ENCODE measurements at places on chromosomes 2 and 18.

DNA sequence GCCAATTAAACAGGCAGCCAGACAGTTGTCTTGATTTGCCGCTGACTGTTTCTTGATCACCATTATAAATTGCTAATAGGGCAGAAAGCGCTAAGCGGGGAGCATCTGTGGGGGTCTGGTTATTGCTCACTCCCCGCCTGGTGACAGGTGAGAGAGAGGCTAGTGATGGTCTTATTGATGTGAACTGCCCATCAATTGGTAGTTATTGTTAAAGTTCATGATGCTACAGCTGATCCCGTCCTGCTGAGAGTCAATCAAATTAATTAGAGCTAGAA, 148.5 kb downstream of the LNPK start:
- DNase-seq = no peak

GRCh38 chr2:10768063-10768507, 44.5 kb downstream of the PDIA6 start:
- no peak for DNase-seq

DNA sequence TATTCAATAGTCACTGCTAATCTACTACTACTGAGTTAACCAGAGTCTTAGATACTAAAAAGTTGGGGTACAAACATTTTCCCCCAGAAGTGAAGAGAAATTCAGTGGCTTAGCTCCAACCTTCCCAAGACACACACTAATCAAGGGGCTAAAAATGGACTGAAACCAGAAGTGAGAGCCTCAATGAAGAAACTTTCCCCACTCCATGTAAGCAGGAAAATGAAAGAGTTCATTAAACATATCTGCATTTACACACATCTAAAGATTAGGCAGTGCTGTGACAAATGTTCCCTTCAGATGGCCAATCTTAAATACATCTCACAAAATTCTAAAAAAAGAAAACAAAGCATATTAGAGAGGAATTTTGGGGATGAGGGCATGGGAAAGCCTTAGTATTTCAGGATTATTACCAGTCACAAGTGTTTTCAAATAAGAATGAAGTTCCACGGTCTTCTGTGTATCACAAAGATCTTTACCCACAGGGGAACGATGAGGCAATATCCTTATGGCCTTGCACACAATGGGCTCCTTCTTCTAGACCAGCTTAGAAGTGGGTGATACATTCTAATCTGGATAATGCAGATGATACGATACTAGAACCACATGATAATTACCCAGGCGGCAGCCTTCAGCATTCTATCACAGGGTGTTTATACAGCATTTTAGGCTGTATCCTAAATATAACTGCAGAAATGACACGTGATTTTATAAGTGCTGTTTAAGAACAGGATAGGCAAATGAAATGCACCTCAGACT, 17.1 kb downstream of the ANKRD44 start:
- no peak for DNase-seq

DNA sequence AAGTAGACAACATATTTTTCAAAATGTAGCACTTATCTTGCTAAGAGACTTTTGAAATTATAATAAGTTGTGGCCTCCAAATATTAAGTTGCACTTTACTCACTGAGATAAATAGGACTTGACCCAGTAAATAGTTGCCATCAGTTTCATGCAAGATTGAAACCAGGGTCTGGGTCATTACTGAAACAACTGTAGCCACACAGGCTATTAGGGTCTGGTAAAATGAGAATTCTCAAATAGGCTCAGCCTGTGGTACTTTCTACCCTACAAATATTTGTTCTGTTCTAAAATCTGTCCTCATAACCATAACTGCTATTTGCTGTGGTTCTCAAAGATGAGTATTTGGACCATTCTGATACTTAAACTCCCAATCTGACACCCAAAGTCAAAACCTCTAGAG, 115.4 kb upstream of the STK17B start:
- DNase-seq = no peak

GRCh38 chr2:49037197-49037596, 117.1 kb downstream of the FSHR start:
- no peak for DNase-seq

DNA sequence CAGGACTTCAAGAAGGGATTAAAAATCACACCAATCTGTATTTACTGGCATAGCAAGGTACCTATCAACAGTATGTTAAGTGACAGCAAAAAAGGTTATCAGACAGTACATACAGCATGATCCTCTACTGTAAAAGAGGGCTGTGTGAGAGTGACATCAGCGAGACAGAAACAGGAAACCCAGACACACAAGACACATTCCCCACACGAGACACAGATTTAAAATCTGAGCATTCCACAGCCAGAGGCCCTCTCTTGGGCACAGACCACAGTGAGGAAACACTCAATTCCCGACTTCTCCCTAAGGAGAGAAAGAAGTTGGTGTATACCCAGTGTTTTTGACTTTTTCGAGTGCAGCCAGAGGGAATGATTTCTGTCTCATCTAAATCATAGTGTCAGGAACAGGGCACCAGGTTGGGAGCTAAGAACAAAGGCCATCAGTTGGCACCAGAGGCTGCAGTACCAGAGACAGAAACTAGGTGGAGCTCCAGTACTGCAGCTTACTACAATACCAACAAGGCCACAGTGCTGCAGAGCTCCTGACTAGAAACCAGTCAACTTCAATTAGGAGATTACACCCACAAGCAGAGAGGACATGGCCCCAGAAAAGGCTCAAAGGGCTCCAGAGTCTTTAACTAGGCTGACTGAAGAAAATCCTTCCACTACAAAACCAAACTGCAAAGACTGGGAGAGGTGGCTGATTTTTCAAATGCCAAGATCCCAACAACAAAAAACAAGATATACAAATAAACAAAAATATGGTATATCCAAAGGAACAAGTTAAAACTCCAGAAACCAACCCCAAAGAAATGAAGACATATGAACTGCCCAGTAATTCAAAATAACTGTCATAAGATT, 41.0 kb downstream of the UNC50 start:
- peak; percentile 75 for DNase-seq

DNA sequence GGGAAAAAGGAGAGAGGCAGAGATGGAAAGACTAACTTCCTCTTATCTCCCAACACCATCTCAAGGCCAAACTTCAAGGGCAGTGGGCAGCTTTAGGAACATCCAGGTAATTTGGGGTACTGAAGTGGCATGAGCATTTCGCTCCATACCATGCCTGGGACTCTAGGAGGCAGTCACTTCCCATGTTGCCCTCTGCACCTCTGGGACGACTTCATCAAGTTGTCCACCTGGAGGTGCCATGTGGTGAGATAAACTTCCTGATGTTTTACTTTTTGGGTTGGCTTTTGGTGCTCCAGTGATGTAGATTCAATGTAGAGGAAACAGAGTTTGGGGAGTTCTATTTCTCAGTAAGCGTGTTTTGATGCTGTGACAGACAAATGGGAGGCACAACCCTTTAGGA, 56.3 kb upstream of the UPP2 start:
- DNase-seq = peak; percentile 4

GRCh38 chr2:201413143-201413542, 38.1 kb downstream of the TRAK2 start:
- DNase-seq = no peak

DNA sequence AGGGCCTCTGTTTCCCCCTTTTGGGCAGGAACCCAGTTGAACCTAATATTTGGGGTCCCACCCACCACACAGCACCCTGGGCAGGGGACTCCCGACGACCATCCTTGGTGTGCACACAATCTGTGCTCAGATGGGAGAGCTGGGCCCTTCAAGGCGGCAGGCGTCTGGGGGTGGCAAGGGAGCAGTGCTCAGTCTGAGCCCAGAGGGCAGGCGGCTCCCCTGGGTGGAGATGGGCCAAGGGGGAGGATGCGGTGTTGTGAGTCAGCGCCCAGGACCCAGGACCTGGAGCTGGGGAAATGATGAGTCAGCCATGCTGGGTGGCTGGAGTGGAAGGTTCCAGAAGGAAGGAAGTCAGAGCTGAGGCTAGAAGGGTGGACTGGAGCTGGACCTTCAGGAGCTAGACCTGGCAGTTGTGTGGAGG, 3.8 kb downstream of the PROM2 start:
- peak; percentile 94 for DNase-seq

DNA sequence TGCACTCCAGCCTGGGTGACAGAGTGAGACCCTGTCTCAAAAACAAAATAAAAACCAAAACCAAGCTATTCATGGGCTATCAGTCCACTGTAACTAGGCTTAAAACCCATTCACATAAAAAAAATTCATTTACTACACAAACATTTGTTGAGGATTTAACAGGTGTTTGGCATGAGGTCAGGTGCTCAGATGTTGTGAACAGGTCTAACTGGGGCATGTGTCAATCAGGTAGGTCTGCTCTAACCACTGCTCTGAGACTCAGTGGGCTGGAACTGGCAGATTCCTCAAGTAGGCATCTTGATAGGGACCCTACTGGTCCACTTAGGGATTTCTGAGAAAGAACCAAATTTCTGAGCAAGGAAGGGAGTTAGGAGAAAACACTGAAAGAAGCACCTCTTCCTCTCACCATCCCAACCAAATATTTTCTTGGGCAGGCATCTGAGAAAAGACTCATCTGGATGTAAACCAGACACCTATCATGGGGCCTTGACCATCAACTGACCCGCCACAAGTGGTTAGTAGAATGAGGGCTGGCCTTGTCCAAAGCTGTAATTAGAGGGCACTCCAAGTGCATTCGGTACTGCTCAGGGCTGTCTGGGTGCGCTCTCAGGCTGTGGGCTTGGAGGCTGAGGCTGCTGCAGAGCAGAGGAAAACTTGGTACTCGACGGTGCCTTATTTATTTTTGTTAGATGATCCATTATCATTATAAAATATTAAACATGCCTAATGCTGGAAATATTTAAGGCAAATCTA, 33.9 kb downstream of the WIPF1 start:
- DNase-seq = no peak

DNA sequence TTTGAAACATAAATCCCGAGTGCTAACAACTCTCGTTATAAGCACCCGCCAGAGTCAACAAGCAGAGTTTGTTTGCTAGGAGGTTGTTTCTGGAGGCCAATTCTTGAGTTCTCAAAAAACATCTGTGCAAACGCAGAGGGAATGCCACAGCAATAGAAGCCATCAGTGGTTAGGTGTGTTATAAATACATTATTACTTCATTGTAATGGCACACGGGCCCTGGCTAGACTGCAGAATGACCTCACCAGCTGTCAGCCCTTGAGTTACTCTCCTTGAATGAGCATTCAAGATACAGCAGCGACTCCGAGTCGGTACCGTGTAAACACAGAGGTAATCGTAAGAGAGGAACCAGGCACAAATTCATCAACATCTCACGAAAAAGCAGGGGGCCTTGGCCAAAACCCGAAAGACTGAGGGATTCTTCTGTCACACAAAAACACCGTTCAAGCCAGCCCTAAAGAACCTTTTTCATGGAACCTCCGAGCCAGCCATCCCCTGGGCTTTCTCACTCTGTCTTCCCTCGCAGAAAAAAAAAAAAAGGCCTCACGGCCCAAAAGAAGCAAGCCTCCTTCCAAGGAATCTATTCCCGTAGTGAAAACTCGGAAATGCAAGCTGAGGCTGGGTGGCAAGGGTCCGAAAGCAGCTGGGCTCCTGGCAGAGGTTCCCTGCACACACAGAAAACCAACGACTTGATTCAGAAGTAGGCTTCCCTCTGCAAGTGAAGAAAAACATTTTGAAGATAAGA, 133.7 kb upstream of the MEIS1 start:
- DNase-seq = no peak

DNA sequence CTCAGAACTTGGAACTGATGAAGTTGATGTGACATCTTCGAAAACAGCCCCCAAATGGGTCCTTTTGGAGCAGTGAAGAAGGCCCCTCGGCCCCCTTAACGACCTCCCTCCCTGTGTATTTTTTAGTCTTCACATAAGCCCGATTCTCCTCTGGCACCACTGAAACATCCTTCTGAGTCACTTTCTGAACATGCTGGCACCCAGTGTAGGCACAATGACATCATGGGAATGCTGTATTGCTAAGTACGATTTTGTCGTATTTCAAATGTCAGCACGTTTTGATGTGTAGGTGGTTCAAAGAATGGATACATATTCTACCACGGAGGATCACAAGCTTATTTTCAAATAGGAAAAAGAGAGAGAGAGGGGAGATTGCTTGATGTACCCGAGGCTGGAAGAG, 111.7 kb upstream of the RIOK3 start:
- DNase-seq = no peak

- no peak for DNase-seq
Observed at GRCh38 chr2:115460008-115460407, 1017.6 kb downstream of the DPP10 start.

DNA sequence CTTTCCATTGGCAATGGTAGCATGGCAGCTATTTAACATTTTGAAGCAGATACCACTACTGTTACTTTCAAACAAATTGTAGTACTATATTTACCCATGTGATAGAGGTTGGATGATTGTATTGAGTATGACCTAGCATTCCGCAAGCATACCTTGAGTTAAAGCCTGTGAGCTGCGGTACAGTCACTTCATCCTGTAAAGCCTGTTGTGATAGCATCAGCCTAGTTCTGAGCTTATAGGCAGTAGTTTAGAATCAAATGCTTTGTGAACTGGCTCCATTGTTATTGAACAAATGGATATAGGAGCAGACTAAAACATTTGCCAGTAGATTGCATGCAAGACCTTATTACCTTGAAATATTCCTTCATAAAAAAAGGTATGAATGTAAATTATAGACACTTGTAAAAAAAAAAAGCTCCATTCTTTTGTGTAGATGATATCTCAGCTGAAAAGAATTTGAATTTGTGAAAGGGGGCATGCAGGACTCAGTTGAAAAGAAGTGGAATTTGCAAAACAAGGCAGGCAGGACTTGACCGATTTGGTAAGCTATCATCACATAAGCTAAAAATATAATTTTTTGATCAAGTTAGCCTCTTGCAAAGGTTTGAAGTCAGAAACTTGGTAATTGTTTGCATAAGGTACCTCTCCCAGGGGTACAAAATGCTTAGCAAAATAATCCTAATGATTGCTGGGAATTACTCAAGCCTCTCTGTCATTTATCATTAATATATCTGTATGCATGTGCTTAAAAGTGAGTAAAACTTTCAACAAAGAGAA, 138.5 kb upstream of the ITGA4 start:
- no peak for DNase-seq

DNA sequence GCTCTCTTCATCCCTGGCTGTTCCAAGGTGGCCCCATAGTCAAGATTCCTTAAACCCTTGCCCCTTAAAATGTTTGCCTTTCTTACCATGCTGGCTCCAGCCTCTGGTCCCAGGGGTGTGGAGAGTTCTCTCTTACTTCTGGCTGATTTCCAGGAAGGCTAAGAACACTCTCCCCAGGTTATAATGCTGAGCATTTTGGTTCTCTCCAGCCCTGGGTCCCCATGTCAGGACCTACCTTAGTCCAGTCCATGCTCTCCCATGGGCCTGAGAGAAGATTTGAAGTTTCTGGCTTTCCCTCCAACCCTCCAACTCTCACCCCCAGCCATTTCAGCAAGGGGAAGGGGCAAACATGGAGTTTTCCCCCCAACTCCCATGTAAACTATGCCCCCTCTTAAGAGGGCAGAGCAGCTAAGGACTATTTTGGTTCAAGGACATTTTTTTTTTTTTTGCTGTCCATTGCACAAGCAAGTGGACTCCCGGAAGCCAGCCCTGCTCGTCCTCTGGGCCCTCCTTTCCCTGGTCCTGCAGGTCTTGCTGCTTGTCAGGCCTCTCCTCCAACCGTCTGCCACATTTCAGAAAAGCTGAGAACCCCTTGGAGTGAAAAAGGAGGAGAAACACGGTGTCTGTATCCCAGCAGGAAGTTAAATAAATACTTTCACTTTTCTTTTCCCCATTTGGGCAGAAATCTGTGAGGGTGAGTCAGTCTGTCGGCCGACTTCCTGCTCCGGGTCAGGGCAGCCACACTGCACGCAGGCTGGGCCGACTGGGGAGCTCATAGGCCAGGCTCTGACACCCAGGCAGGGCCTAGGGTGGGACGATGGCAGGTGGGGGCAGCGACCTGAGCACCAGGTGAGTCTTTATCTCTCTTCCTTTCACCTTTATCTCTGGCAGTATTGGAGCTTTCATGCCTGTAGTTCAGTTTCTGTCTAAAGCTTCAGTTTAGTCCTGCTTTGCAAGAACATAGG, at the start of gene SP140L:
SP140L (plus strand) TSS at position 741 of the 965 bp plus-strand sequence; CDS start at position 818, 77 bp downstream.
- DNase-seq = peak; percentile 91

Measured in ELR (cell line).